ENCODE measurements at places on chromosomes 1 and 21. TPM values are rescaled to one million over a fixed set of nuclear protein-coding genes. Genes with fewer than 3 reads are reported as not detected.

Gene PI4KB
- total RNA-seq, result 68.5 TPM

Gene LAX1
- total RNA-seq, result 0.14 TPM

Gene CHRM3
- 0.13 TPM for total RNA-seq

Gene ODF2L
- total RNA-seq, result 5.2 TPM

Gene NUDC
- total RNA-seq, result 59.3 TPM

Gene BATF3
- total RNA-seq, result 0.60 TPM

Gene XCL1
- total RNA-seq, result not detected

Gene WDR64
- total RNA-seq, result not detected

Gene GADD45A
- 505 TPM for total RNA-seq

Gene KRTAP7-1
- total RNA-seq, result not detected

DNA sequence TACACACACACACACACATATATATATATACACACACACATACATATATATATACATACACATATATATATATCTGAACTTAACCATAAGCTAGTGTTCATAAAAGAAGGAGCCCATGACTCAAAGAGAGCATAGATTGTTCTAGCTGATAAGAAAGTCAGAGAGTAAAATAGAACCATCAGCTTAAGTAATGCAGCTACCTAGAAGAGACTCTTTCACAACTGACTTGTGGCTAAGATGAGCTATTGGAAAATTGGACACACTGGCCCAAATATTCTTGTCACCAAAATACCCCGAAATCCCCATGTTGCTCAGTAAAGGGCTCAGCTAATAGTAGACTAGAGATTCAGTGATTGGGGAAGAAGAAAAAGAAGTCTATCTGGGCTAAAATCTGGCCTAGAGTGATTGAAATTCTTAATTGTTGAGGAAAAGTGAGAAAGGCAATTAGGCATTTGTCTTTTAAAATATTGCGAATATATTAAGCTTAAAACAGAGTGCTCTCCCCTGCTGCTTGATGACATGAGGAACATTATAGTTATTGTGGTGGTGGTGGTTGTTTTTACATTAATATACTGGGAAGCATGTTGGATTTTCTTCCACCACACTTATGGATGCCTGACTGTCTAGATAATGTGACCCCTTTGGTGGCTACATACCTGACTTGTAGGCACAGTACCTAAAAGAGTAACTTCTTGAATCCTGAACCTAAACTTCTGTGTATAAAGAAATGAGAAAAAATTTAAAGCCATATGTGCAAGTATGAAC lies 6.3 kb downstream of the SLAMF1 start:
- no peak for DNase-seq

DNA sequence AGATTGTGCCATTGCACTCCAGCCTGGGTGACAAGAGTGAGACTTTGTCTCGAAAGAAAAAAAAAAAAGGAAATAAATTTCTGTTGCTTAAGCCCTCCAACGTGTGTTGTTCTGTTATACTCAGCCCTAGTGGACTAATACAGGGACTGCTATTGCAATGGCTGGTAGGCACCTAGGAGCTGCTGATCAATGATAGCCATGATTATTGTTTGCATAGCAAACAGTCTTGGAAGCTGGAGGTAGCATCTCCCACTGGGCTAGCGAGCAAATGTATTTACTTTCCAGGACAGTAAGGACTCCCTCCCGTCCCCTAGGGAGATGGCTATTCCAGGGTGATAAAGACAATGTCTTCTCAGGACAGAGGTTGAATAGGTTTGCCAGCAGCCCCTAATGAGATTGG lies 13.5 kb upstream of the TNFRSF8 start:
- DNase-seq, result no peak

GRCh38 chr1:209076688-209077087 lies 506.8 kb upstream of the CAMK1G start:
- DNase-seq, result no peak

GRCh38 chr1:38336301-38336923 lies 289.8 kb upstream of the POU3F1 start:
- DNase-seq, result no peak

DNA sequence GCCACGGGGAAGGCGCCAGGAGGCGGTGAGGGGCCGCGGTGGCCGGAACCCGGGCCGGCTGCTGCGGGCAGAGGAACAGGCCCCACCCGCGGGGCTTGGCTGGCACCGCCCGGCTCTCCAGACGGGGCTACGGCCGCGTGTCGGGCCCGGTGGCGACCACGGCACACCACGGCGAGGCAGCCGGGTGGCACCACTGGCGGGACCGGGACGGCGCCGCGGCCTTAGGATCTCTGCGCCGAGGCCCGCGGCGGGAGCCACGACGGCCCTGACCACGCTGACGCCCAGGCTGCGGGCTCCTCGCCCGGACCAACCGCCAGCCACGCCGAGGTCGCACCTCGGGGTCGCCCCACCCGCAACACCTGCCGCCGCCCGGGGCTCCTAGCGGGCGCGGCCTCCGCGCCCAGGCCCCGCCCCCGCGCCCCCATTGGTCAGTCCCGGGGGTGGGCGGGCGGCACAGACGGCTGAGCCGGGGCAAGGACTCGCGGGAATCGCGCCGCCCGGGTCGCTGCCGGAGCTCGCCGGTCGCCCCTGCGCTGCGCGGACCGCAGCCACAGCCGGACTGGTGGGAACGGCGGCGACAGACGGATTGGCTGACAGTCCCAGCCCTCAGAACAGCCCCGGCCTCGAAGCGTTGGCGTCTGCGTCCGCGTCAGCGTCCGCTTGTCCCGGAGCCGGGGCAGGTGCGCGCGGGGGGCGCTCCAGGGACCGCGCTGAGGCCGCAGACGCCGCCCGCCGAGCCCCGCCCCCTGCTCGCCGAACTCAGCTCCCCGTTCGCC lies at the start of gene BMP8A:
BMP8A (plus strand) TSS at position 491 of the 776 bp plus-strand sequence. CDS start 356 bp downstream, outside the sequence.
- DNase-seq, result peak; percentile 67

DNA sequence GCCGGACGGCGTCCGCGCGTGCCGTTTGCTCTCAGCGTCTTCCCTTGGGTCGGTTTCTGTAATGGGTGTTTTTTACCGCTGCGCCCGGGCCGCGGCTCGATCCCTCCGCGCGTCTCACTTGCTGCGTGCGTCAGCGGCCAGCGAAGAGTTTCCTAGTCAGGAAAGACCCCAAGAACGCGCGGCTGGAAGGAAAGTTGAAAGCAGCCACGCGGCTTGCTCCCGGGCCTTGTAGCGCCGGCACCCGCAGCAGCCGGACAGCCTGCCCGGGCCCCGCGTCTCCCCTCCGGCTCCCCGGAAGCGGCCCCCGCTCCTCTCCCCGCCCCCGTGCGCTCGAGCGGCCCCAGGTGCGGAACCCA lies 159.8 kb downstream of the RUNX1 start:
- no peak for DNase-seq

DNA sequence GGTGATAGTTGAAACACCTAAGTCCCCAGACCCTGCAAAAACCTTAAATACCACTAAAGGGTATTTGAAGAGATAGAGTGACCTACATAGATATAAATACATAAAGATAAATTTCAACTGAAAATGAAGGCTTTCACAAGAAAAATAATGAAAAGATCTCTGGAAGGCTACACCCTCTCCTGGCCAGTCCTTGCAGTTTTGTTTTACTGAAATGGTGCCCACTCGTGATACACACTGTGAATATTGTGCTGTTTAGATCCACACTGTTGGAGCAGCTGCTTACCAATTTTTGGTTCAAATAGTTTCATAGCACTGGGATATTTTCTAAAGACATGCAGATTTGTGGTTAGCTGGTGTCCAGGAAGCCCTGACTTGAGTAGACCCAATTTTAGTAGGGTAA lies 31.5 kb upstream of the RNF187 start:
- DNase-seq, result no peak

- DNase-seq, result peak; percentile 6
Observed at GRCh38 chr21:46205166-46205565, 20.9 kb upstream of the SPATC1L start.

- no peak for DNase-seq
Observed at GRCh38 chr1:71850936-71851335, 431.4 kb downstream of the NEGR1 start.

DNA sequence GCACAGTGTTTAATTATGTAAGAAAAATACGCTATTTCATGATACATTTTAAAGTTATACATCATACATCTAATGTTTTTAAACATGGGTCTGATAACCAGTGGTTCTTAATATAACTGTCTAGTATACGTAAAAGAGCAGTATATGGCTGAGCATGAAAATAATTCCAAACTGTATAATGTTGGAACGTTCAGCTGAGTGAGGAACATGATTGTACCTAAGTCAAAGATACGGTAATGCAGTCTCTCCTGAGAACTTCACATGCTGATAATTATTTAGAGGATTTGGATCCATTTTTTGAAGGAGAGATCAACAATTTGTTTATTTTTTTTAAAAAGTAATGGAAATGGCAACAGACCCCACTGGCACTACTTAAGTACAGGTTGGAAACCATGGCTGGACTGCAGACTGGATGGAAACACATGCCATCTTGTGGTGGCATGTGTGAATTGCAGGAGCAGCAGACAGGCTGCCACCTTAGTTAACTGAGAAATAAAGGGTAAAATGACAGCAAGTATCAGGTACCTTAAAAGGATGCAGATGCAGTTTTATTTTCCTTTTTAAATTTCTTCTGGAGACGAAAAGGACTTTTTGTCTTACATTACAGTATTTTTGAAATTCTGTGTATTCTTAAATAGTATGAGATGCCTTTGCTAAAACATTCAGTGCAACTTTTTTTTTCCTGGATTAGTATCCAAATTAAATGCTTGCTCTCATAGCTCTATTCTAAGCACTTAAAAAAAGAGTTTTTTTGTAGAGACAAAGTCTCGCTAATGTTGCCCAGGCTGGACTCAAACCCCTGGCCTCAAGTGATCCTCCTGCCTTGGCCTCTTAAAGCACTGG lies 73.8 kb downstream of the MTR start:
- no peak for DNase-seq

DNA sequence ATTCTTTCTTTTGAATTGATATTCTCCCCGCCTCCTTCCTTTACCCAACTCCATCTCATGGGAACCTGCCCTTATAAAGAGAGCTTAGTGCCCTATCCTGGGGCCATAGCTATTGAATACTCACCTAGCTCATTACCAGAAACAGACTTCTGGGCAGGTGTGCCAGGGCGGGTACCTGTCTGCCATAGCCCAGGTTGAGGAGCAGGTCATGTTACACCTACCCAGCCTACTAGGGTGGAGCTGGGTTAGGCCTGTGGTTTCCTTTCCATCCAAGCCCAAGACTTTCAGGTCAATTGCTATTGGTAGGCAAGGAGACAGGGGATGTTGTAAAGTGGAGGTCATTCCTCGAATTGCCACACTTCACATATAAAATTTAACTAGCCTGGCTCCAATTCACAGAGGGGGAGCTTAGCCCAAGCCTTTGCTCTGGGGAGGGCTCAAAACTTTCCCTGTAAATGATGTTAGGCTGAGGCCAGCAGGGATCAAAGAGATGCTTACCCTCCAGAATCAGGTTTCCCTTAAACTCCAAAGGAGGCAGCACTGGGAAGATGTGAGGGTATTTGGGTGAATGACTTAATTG lies 87.1 kb upstream of the IPO9 start:
- no peak for DNase-seq

DNA sequence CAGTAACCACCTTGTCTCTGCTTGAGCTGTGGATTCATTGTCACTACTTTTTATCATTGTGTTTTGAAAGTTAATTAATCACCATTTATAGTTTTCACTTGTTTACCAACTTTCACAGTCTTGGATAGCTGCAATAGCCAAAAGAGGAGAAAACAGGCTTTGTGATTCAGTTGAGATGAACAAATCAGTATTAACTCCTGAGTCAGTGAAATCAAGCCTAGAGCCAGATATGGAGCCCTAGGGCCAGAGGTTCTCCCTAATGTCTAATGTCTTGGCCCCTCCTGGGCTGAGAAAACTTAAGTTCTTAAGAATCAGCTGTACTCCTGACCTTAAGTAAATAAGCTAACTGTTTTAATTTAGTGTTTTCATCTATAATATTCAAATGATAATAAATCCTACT lies 228.8 kb downstream of the DNM3 start:
- no peak for DNase-seq

- no peak for DNase-seq
Observed at GRCh38 chr1:54172614-54173599, 20.1 kb upstream of the CDCP2 start.

DNA sequence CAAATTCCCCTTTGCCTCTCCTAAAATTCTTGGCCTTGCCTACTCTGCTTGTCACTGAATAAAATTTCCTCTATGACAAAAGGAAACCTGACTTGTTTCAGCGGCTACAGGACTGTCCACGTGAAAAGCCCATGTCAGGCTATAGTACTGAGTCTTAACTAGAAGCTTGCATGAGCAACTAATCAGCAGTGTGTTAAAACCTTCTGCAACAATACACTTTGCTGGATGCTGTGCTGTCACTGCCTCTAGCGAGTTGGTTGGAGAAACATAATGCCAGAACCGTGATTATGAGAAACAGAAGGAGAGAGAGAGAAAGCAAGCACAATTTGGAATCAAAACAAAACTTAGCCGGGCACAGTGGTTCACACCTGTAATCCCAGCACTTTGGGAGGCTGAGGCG lies 25.7 kb upstream of the SLC30A10 start:
- no peak for DNase-seq

- DNase-seq, result no peak
Observed at GRCh38 chr1:203968761-203969160, 104.2 kb upstream of the SOX13 start.

- DNase-seq, result no peak
Observed at GRCh38 chr1:193729429-193729828, 543.0 kb upstream of the B3GALT2 start.

DNA sequence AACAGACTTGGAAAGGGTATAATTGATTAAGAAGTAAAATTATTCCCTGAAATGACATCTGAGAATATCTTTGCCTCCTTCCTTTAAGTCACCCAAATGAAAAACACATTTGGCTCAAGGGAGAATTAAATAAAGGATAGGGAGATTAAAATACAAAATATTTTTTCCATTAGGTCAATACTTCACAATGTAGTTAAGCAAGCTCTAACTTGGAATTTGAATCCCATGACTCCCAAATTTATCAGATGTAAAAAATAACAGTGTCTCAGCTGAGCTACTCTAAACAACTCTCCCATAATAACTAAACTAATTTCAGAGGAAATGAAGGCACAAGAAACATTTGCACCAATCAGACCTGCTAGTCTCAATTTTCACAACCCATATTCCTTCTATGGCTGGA lies 6.5 kb upstream of the NMNAT2 start:
- DNase-seq, result no peak

GRCh38 chr1:21024918-21025317 lies 151.8 kb downstream of the EIF4G3 start:
- no peak for DNase-seq

- DNase-seq, result no peak
Observed at GRCh38 chr1:1144122-1144842, 28.4 kb upstream of the C1orf159 start.

DNA sequence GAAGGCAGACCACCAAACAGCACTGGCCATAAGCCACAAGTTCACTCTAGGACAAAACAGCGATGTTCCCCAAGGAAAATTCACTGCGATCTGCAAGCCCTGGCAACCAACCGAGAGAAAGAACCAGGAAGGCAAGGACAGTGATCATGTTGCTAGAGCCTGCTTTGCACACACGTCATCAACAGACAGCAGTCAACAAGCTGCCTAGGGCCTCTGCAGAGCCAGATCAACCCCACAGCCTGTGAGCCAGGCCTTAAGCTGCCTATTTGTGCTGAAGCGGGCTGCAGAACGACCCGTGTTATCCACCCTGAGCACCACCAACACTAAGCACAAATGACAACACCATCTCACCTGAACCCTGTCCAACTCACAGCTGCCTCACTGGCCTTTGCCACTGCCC lies 6.2 kb upstream of the YRDC start:
- no peak for DNase-seq

All from psoas muscle (tissue), 8 donors.